ENCODE measurements at places on chromosomes 4 and X.

GRCh38 chr4:104901438-104901837 lies 245.2 kb upstream of the TET2 start:
- H3K4me3 ChIP-seq, result no peak overlapping the region
- peaks cover 2% of the 10 kb centered on the region for H3K27me3 ChIP-seq
- no peak overlapping the region for H3K27ac ChIP-seq
- DNase-seq, result no peak
- no peaks in the 10 kb centered on the region for H3K4me1 ChIP-seq

DNA sequence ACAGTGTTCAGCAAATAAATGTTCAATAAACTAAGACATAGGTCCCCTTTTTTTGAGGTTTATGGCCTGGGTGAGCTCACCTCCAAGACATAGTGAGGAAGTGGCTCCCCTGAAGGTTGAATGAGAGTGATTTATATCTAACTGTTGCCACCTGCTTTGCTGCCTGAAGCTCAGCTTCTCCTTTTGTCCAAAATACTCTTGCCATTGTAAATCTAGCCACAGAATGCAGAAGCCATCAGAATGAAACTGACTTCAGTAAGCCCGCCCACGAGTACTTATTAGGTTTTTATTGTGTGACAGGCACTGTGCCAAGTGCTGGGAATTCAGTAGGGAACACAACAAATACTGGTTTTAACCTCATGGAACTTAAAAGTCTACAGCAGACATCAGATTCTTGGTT lies 18.0 kb downstream of the SPINK2 start:
- peaks cover 5% of the 10 kb centered on the region for H3K27me3 ChIP-seq
- H3K27ac ChIP-seq, result no peak overlapping the region
- H3K4me3 ChIP-seq, result no peak overlapping the region
- no peaks in the 10 kb centered on the region for H3K36me3 ChIP-seq
- DNase-seq, result no peak

DNA sequence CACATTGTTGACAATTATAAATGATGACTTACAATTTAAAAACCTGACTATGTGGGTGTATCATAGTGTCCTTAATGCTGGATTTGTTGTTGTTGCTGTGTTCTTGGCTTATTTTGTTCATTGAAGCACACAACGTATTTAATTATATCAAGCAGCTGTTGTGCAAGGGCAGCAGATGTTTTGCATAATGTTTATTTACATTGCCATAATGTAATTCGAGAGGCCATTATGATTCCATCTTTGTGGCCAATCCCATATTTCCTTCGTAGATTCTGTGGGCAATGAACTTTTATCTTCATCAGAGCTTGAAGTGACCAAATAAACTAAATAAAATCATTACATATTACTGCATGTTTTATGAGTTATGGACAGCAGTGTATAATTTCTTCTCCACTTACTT lies 422.6 kb upstream of the GALNTL6 start:
- H3K4me1 ChIP-seq, result no peaks in the 10 kb centered on the region
- no peak overlapping the region for H3K4me3 ChIP-seq
- H3K27me3 ChIP-seq, result no peaks in the 10 kb centered on the region
- H3K36me3 ChIP-seq, result no peaks in the 10 kb centered on the region

DNA sequence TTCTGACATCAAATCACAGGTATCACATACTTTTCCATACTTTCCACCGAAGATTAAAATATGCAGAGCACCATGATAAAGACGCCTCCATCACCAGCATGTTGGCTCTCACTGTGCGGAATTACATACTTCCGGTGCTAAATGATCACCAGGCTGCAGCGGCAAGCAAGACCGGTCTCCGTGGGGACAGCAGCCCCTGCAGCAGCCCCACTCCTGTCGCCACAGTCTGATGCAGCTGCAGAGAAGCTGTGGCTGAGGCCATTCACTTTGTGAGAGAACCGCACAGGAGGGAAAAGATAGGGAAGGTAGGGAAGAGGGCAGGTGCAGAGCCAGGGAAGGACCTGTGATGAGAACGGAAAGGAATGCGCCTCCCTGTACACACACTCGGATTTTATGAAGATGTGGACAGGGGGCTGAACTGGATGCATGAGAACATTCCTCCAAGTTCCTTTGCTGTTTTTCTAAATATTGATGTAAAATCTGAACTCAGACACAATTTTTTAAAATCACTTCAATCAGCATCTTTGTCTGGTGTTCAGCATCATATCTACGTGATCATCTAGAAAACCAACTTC lies 38.3 kb downstream of the AFAP1 start:
- no peaks in the 10 kb centered on the region for H3K36me3 ChIP-seq
- DNase-seq, result no peak
- no peak overlapping the region for H3K27ac ChIP-seq
- H3K4me1 ChIP-seq, result peaks cover 2% of the 10 kb centered on the region
- H3K27me3 ChIP-seq, result no peaks in the 10 kb centered on the region

DNA sequence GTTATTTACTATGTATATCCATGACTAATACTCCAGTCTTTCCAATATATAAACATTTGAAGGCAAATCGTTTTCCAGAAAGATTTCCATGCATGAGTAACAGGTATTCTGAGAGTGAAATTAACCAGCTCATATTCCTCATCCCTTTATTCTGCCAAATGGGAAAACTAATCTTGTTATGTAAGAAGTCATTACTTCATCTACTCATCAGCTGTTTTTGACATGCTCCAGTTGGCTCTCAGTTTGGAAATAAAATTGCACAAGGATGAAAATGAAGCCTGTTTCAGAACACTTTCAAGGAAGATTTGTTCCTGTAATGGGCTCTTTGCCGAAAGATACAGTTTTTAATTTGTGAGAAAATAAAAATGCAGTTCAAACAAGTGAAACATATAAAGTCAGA lies 121.9 kb downstream of the KCTD8 start:
- no peaks in the 10 kb centered on the region for H3K4me1 ChIP-seq
- H3K36me3 ChIP-seq, result no peaks in the 10 kb centered on the region
- no peak for DNase-seq
- H3K4me3 ChIP-seq, result no peak overlapping the region

DNA sequence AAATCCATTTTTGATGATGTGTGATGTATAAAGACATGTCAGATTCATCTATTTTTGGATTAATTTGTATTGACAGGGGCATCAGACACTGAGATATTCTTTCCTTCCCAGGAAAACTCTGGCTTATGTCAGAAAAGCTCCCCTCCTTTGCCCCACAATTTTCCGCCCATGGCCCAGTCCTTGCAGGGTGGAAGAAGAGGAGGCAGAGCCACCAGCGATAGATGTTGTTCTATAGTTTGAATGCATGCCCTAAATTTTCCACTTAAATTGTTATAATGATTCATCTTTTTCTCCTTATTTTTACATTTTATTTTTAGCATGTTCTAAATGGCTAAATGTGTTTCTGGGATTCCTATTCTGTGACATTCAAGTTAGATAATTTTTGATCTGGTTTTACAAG lies 149.3 kb downstream of the ARAP2 start:
- DNase-seq, result no peak
- no peaks in the 10 kb centered on the region for H3K36me3 ChIP-seq
- H3K27ac ChIP-seq, result no peak overlapping the region
- no peaks in the 10 kb centered on the region for H3K4me1 ChIP-seq
- no peak overlapping the region for H3K4me3 ChIP-seq

DNA sequence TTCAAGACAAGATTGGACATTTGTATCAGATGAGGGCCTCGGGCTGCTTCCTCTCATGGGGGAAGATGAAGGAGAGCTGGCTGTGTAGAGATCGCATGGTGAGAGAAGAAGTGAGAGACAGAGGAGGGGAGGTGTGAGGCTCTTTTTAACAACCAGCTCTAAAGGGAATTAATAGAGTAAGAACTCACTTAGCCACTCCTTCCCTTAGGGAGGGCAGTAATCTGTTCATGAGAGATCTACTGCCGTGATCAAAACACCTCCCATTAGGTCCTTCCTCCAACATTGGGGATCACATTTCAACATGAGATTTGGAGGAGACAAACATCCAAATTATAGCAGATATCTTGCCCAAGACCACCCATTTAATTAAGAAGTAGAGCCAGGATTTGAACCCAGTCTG lies 97.0 kb downstream of the ARX start:
- H3K4me3 ChIP-seq, result no peak overlapping the region
- no peak overlapping the region for H3K27ac ChIP-seq
- no peak for DNase-seq
- H3K4me1 ChIP-seq, result 0 out of 2 replicates have a peak, but pooled peaks cover 1% of the 10 kb centered on the region
